ENCODE measurements at places on chromosomes 3 and 15.

- DNase-seq: no peak
Observed at GRCh38 chr3:55487381-55488241, 505 bp upstream of the WNT5A start.

DNA sequence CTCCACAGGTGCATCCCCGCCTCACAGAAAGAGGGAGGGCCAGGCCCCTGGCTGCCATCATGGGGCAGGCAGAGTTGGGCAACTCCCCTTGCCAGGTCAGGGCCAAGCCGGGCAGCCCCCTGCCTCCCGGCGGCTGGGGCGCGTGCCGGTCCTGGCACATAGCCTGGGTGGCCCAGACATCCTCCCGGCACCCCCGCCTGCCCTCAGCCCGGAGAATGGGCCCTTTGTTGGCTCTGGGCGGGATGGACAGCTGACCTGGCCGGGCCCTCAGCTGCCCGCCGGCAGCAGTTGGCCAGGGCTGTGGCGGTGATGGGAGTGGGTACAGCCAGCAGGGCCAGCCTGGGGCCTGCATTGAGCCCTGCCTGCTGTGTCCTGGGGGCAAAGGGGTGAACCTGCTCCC, 16.5 kb downstream of the PLXNA1 start:
- DNase-seq: no peak

GRCh38 chr15:91980502-91981267, 127.2 kb downstream of the SLCO3A1 start:
- DNase-seq: no peak

DNA sequence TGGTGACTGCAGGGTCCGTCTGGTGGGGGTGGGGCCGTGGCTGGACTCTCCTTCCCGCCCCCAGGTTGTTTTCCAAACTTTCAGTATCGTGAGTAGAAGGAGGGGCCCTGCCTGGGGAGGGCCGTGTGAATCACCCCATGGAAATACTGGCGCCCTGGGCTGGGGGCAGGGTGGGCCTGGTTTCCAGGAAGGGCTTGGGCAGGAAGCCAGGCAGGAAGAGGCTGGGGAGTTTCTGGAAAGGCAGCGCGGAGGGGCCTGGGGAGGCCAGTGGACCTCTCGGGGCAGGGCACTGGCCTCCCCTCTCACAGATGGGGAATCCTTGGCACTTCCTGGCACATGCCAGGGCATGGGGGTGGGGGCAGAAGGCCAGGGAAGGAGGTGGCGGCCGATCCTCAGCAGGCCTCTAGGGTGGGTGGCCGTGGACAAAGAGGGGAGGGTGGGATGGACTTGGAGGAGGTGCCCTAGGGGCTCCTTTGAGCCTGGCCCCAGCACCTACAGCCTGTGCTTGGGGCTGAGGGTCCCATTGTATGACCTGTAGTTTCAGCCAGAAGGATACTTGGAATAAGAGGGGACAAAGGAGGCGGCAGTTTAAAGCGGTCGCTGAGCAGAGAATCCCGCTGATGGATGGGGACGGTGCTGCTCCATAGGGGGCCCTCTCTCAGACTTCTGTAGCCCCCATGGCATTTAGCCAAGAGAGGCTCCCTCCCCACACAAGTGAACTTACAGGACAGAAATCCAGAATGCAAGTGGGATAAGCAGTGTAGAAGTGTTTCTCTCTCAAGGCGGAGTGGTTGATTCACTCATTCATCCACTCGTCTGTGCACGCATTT, 56.5 kb upstream of the GATA2 start:
- no peak for DNase-seq

GRCh38 chr15:65382921-65383320, 5.1 kb upstream of the IGDCC3 start:
- DNase-seq: no peak

GRCh38 chr3:124229420-124229819, 237.5 kb upstream of the ROPN1 start:
- no peak for DNase-seq

- DNase-seq: no peak
Observed at GRCh38 chr15:69499521-69500211, 47.0 kb downstream of the RPLP1 start.

DNA sequence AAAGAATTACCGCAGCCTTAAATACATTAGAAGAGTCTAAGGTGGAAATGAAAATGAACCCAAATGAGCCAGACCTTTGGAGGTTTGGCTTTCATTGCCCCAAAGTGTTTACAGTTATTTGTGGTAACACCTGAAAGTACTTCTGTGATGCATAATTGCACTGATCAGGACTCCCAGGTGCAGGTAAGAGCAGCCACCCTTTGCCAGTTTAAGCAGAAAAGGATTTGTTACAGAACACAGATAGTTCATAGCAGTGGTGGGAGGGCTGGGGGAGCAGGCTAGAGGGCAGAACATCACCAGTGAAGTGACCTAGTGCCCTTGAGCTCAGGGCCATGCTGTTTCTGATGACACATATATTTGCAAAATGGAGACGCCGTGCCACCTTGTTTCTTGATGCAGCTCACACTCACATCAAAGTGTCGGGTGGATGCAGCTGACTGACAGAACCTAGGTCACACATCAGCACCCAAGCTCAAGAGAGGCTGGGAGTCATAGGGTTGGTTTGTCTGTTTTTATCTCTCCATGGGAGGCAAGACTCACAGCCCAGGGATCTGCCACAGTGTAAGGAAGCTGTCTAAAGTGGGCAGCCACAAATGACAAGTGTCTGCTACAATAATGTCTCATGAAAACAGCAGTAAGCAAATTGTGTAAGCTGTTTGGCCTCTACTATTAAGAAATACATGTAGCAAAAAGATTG, 49.1 kb downstream of the NEK11 start:
- no peak for DNase-seq

DNA sequence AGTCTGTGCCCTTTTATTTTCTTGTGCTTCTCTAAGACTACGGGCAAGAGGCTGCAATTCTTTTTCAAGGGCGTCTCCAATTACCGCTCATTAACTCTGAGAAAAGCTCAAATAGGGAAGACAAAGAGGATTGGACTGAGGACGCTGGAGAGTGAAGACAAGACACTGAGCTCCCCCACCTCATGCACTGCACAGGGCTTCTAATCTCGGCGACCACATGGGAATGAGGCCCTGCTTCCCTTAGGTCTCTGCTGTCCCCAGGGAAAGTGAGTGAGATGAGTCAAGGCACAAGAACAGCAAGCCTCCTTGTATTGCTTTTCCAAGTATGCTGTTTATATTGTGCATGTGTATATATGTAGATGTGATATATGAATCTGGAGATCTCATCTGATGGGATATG, 392.2 kb upstream of the CFAP20DC start:
- DNase-seq: no peak

- peak; percentile 78 for DNase-seq
Observed at GRCh38 chr15:43268111-43269105, 1.7 kb upstream of the TGM5 start.

DNA sequence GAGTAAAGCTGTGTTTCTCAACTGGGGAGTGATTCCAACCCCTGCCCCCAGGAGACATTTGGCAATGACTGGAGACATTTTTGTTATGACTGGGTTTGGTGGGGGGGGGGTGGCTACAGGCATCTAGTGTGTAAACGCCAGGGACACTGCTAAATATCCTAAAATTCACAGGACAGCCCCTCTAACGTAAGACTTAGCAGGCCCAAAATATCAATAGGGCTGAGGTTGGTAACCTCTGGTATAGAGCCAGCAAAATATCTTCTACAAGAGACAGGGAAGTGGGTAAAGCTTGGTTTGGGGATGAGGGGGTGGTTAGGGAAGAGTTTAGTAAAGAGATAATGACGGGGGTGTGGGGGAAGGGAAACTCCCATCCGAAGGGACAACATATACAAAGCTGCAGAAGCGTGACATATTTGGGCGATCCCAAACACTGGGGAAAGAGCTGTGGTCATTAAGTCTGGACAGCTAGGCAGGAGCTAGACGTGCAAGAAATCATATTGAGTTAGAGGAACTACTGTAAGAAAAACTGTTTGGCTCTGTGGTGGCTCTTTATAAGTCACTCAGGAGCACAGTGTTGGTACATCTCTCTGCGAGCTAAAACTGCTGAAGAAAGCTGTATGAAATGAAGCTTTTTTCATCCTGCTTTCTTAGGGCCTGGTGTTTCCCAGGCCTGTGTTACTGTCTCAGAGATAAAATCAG, 697 bp upstream of the TRIM69 start:
- DNase-seq: peak; percentile 33

- DNase-seq: no peak
Observed at GRCh38 chr3:141115789-141116541, 64.8 kb downstream of the SPSB4 start.

DNA sequence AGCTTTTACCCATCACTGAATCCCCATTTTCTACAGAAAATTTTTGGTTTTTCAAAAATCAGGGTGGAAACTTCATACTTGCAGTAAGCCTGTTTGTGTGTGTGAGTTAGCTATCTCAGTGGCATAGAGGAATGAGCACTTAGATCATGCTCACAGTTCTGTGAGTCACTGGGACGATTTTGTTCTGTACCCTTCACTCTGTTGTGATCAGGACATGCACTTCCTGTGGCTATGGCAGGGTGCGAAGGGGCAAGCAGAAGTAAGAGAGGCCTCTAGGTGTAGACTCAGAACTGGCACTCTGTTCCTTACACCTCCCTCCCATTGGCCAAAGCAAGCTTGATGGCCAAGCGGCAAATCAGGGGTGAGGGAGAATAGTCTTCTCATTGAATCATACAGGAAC, 11.6 kb downstream of the NIPA2 start:
- DNase-seq: no peak

DNA sequence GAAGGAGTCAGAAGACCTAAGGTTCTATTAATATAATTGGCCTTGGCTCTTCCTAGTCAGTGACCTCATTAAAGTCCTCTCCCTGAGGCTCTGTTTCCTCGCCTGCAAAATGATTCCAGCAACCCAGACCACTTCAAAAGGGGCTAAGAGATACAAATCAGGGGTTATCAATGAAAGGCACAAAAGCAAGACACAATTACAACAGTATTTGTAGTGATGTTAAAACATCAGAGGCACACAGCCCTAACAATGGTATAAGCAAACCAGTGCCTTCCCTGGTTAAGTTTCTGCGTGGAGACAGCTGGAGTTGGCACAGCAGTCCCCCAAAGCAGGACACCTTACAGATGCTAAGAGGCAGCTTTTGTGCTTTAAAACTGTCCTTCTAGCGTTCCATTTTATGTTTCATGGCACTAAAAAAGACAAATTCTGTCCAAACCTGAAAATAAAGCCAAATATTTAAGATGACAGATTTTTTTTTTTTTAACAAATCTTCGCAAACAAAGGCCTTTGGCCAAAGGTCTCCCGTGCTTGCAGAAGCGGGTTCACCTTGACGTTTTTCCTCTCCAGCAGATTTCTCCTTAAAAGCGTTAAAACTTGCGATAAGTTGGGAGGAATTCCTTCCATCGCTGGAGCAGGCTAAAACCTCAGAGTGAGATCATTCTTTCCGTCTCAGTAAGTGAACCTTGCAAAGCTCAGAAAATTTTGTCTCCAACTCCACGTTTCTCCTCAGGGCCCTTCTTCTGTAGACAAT, 999 bp downstream of the ZNF280D start:
- peak; percentile 62 for DNase-seq

- no peak for DNase-seq
Observed at GRCh38 chr3:82586414-82586813, 825.0 kb upstream of the GBE1 start.

DNA sequence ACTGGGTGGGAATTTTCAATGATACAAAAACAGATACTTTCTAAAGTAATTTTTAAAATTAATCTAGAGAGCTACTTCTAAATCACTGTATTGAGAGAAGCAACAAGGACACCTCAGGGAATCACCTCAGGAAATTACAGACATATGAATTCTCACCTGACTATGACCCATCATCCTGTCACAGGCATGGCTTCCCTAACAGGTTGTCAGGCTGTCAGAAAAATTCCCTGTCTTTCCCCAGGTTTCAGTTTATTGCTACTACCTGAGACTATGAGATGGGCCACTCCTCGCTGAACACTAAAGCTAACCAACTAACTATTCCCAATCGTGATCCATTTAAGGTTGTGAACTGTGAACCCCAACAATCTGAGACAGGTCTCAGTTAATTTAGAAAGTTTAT, 66.1 kb downstream of the CD200 start:
- DNase-seq: no peak

GRCh38 chr15:92315595-92316211, 78.0 kb upstream of the ST8SIA2 start:
- DNase-seq: no peak

- no peak for DNase-seq
Observed at GRCh38 chr3:56878074-56878473, 76.3 kb upstream of the ARHGEF3 start.

GRCh38 chr15:68900027-68900426, 30.3 kb upstream of the SPESP1 start:
- DNase-seq: no peak

DNA sequence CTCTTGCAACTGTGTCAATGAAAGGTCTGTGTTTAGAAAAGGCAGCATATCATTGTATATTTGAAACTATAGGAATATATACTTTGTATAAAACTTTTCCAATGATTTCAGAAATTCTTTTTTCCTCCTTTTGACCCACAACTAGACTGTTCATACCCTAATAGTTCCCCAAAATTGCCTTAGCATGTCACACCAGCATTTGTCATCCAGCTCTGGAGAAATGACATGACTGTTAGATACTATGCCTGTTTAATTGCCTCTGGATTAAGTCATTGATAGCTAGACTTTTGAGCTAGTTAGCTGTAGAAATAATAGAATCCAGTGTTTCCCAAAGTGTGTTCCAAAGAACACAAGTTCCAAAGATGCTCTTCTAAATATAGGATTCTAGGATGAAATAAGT, 32.4 kb downstream of the B3GALNT1 start:
- no peak for DNase-seq

DNA sequence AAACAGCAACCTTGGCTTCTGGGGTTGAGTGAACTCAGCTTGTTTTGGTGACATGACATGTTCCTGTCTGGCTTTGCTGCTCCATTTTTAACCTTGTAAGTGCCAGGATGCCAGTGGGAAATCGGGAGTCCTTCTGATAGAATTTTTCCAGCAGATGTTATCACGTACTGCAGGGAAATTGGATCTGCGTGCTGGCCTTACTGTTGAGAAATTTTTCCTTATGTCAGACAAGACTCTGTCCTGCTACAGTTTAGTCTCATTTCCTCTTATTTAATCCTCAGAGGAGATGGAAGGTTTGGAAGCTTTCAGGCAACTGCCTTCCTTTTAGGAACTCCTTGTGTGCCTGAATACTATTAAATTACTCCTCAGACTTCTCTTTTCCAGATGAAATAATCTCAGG, 80.6 kb downstream of the PGPEP1L start:
- DNase-seq: no peak

GRCh38 chr15:62047282-62047827, 12.9 kb downstream of the VPS13C start:
- DNase-seq: peak; percentile 64

DNA sequence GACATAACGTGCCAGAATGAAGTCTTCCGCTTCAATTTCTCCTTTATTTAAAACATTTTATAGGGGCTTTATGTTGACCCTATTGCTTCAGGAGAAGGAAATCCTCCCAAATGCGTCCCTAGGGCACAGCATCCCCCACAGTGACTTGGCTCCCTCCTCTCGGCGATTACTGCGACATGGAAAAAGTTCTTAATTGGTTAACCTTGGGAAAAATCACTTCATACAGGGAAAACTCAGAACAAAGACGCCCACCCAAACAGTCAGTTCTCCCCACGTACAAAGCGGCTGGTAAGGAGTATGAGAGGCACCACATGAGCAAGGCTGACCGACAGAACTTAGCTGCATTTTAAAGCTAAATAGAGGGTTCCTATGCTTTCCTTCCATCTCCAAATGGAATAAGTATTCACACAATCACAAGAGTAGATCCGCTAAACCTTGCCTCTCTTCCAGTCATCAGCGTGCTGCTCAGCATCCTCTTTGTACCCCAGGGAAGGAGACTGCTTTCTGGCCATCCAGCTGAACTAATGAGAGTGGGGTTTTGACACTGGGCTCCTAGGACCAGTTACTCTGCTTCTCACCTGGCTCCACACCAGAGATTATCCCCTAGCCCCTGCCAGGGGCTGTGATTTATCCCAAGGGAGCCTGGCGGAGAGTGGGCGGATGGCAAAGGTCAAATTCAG, 415.3 kb upstream of the WNT5A start:
- no peak for DNase-seq

Measured in hematopoietic multipotent progenitor cell treated with erythropoietin and hydrocortisone succinate and interleukin-3 and kit ligand, for 6 days (in vitro differentiated cells).